ENCODE measurements at places on chromosomes 3 and 15.

- no peak for DNase-seq
Measured at GRCh38 chr3:46869440-46869839, 6.2 kb upstream of the MYL3 start.

- DNase-seq, result no peak
Measured at GRCh38 chr3:187709155-187709554, 6.8 kb upstream of the RTP2 start.

DNA sequence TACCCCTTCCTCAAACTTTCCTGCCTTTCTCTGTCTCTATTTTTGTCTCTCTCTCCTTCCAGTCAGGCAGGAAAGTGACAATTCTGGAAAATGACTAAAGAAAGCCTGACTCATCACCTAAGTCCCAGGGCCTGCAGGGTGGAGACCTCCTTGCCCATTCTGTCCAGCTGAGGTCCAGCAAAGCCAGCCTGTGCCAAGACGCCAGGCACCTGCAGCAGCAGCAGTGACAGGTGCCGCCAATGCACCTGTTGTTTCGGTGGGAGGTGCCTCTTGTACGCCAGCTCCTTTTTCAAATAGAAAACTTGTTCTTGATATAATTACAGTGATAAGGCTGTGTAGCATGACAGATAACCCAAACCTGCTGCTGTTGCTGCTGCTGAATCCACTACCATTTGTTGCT, 501.3 kb downstream of the NTRK3 start:
- no peak for DNase-seq

DNA sequence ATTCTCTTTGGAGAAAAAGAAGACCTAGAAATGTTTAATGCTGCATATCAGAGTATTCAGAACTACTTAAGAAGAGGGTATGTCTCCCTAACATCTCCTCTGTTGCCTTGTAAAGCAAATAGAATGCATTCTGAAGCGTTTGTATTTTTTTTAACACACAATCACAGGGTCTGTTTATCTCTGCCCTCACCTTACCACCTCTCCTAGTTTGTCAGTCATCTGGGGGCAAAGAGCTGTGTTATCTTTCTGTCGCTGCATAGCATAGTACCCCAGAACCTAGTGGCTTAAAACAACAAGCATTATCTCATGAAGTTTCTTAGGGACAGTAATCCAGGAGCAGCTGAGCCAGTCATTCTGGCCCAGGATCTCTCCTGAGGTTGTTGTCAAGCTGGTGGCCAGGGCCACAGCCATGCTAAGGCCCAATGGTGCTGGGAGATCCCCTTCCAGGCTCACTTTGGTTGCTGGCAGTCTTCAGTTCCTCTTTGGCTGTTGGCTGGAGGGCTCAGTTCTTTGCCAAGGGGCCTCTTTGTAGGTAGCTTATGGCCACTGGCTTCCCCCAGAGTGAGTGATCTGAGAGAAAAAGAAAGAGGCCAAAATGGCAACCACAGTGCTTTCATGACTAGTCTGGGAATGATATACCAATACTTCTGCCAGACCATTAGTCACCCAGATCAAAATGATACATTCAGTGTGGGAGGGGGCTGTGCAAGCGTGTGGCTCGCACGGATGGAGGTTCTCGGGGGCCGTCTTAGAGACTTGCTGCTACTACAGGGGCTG, 17.8 kb downstream of the EDEM1 start:
- no peak for DNase-seq

DNA sequence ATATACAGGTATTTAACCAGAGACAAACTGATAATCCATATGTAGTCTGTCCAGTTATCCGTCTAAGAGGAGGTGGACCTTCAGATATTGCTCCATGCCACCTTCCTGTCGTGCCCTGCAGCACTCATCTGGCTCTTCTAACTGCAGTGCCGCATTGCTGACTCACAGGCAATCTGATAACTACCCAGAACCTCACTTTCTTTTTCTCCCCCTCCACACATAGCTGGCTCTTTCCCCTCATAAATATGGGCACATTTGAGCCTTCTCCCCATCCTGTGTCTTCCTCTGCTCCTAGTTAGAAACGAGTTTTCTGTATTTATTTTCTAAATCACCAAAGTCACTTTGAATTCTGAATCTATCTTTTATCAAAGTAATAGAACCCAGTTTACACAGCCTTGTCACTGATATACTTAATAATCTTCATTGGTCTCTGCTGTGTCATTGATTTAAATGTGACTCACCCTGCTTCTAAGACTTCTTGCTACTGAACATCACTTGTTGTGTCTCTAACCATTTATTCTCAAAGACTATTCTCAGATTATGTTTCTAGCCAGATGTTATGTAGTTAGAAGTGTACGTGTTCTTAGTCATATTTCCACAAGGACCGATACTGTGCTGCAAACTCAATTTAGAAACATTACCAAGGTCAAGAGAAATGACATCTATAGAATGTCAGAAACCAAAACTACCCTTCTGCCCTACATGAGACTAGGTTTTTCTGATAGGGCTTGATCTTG, 17.4 kb upstream of the KCNMB2 start:
- no peak for DNase-seq

DNA sequence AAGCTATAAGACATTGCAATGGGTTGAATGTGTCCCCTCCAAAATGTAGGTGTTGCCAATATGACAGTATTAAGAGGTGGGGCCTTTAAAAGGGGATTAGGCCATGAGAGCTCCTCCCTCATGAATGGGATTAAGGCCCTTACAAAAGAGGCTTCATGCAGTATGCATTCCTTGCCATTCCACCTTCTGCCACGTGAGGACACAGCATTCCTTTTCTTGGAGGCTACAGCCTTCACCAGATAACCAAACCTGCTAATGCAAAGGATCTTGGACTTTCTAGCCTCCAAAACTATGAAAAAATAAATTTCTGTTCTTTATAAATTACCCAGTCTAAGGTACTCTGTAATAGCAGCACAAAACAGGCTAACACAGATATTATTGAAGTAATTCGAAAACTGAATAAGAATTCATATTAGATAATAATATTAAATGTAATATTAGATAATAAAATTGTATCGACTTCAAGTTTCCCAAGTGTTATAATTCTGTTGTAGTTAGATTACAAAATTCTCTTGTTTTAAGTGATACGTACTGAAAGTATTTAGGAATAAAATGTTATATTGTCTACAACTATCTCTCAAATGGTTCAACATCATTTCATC, 29.4 kb upstream of the ATP8B4 start:
- no peak for DNase-seq

- DNase-seq, result no peak
Measured at GRCh38 chr3:25043749-25044148, 384.3 kb upstream of the RARB start.

DNA sequence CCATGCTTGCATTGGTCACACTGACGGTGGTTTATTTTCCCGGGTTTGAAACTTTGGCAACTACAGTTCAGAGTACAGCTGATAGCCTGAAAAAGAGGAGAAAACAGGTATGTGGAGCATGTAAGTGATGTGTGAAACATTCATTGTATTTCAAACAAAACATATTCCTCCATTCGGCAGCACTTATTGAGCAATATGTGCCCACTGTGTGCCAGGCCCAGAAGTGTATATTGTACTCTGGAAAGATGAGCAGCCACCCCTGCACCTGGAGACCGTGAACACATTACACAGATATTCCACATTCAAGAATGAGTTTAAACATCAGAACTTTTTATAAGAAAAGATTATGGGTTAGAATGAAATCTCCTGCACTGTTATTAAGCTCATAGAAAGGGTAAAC, 16.3 kb downstream of the BNC1 start:
- DNase-seq, result no peak

DNA sequence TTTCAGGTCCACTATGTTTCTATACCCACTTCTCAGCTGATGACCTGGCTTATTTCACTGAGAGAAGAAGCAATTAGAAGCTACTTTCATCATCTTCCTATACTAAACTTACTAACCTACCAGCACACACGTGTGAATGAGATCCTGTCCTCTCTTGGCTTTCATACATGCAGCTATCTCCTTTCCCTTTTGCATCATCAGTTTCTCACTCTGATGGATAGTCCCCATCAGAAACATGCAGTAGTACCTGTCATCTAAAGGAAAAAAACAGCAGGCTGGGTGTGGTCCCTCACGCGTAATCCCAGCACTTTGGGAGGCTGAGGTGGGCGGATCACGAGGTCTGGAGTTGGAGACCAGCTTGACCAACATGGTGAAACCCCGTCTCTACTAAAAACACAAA, 237.6 kb upstream of the C2CD4B start:
- no peak for DNase-seq

- no peak for DNase-seq
Measured at GRCh38 chr15:40981186-40981585, 27.9 kb downstream of the CHAC1 start.

GRCh38 chr3:182294696-182295095, 498.6 kb upstream of the ATP11B start:
- DNase-seq, result no peak

DNA sequence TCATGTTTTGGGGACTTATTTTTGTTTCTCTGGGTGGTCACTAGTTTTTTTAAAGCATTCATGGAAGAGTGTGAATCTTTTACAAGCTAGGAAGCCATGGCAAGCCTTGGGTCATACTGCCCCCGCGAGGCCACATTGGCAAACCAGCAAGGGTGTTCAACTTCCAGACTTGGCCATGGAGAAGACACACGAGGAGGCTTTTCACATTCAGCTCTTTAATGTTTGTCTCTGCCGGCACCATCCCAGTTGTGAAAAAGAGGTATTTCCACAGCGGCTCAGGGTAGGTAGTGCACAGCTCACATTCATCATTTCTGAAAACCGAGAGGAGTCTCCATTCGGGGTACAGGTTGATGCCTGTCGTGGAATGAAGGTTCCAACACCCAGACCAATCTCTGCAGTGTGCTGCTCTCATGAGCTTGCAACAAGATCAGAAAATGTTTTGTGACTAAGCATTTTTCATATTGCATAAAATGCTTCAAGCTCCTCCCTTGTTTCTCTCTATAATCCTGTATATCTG, 7.7 kb downstream of the CCR5 start:
- DNase-seq, result peak; percentile 32

GRCh38 chr3:50222169-50222528, 13.9 kb upstream of the GNAI2 start:
- no peak for DNase-seq

Measured in activated CD8-positive, alpha-beta memory T cell treated with anti-CD3 and anti-CD28 coated beads for 4 hours (primary cell).